ENCODE measurements at places on chromosomes 5 and 9.

GRCh38 chr5:35485487-35485886 is 132.2 kb upstream of the SPEF2 start:
- DNase-seq, result no peak

GRCh38 chr5:74786851-74787250 is 19.8 kb downstream of the NSA2 start:
- DNase-seq, result no peak

GRCh38 chr5:60494635-60495034 is 205.3 kb downstream of the DEPDC1B start:
- DNase-seq, result no peak

- DNase-seq, result no peak
Measured at GRCh38 chr5:133371371-133372155, 240.8 kb downstream of the FSTL4 start.

GRCh38 chr5:178514851-178515418 is 75.3 kb downstream of the COL23A1 start:
- no peak for DNase-seq

GRCh38 chr5:39411061-39411460 is 13.7 kb downstream of the DAB2 start:
- no peak for DNase-seq

DNA sequence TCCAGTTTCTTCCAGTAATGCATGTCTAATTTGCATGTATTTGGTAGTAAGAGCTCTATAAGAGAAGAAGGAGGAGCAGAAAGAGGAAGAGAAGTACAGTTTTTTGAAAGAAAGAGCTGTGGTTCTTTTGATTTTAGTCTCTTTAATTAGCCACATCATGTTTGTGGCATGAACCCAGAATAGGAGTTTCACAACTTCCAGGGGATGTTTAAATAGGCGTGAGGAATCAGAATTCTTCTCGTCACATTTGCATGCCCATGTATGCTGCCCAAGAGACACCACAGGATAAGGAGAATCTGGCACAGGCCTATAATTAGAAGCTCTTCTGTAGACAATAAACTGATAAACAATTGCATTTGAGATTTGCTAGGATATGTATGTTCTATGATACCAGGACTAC is 78.7 kb downstream of the GAS1 start:
- DNase-seq, result no peak

All from prostate gland (tissue), 2 donors.